ENCODE measurements at places on chromosomes 12 and 14. TPM values are rescaled to one million over a fixed set of nuclear protein-coding genes. Genes with fewer than 3 reads are reported as not detected.

DNA sequence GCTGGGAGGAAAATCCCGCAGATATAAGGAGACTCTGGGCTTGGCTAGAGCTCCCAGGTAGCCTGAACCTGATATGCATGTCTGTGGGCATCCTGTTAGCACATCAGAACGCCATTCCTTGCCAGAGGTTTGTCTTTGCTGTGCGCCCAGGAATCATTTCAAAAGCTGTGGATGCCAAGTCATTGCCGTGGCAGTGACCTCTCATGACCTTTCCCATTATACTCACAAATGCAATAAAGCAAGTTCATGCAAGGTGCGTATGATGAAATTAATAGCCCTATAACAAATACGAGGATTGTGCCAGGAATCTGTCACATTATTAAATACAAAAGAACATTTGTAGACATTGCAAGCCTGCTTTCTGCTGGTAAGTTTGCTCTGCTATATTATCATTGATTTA, 229.1 kb upstream of the PELI2 start:
- no peak for DNase-seq

DNA sequence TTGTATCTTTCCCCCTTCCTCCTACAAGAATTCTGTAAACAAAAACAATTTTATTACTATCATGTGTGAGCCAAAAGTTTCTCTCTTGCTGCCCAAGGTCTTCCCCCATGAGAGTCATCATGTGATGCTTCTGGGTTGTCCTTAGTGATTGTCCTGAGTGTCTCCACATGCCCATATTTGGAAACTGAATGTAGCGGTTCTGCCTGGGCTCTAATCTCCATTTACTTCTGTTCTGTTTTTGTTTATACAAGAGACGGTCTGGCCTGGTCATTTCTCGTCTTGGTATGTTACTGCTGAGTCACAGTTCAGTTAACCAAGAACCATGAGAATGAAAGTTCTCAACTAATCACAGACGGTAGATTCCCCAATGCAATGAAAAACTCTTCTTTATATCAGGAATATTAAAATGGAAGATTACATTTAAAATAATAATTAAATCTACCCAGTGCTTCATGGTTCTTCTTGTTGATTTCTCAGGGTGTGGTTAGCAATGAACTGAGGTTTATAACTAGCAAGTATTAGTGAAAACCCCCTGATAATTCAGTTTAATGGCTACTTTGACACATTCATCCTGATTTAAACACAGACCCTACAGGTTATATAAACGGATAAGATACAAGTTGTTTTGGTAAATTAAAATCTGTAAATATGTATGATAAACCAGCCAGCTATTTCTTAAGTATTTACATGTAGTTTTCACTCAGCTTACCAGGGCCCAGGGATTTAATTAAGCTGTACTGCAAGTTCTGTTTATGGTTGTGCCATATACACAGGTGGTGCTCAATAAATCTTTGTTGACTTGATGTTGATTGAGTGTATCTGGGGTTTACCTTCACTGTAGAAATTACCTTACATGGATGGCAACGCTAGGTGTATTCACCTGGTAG, 81.1 kb downstream of the PELI2 start:
- DNase-seq = peak; percentile 61

DNA sequence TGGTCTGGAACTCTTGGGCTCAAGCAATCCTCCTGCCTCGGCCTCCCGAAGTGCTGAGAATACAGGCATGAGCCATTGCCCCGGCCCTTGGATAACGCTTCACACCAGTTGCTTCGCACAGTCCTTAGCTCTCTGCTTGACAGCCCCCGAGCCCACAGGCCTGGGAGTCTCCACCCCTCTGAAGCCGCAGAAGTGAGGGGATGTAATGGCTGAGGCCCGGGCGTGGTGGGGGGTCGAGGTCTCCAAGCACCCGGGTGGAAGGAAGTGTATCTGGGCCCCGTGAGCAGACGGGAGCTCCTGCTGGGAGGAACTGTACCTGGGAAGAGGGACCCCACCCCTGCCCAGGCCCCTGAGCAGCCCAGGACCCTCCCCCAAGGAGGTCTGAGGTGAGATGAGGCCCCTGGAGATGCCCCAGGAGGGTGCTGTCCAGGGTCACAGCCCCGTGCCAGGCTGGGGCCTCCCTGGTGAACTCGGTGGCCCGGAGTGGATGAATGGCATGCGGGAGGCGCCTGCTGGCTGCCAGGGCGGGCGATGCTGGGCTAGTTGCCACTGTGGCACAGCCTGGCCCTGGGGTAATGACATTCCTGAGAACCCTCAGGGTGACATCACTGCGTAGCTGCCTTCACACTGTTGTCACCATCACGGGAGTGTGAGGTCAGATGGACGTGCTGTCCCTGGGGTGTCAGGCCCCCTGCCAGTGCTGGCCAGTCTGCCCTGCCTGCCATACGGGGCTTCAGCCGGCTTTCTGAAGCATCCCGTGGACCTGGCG, 48.9 kb downstream of the KIF26A start:
- no peak for DNase-seq

- DNase-seq = no peak
Measured at GRCh38 chr12:123748661-123749060, 13.4 kb upstream of the DNAH10 start.

DNA sequence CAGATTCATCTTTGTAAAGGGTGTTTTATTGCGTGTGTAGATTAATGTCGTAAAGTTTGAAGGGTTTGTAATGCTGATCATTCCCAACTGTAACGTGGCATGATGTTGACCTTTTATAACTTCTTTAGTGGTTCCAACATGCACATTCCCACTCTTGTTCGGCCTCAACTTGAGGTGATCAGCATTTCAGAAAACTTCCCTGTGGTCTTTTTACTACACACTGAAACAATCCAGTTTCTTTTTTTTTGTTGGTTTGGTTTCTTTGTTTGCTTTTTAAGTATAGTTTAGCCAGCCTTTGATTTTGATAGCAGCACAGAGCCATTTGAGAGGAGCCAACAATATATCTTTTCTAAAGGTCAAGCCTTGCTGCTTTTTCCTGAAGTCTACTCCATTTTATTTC, 22.8 kb downstream of the UTP20 start:
- DNase-seq = no peak

DNA sequence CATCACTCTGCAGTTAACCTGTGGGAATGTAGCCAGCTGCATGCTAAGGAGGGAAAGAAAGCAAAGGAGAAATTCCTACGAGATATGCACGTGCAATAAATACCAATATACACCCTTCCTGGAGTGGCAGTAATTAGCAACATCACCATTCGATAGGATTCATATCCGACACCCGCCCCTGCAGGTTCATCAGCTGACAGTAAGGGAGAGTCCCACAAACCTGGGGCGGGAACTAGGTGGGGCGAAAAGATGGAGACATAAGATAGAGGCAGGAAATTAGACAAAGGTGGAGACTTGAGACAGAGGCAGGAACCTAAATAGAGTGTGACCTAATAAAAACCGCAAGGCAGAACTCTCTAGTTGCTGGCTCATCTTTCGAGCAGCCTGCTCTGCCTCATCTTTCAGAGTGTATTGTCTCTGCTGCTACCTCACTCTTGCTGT, 51.6 kb downstream of the PLEKHG3 start:
- no peak for DNase-seq

DNA sequence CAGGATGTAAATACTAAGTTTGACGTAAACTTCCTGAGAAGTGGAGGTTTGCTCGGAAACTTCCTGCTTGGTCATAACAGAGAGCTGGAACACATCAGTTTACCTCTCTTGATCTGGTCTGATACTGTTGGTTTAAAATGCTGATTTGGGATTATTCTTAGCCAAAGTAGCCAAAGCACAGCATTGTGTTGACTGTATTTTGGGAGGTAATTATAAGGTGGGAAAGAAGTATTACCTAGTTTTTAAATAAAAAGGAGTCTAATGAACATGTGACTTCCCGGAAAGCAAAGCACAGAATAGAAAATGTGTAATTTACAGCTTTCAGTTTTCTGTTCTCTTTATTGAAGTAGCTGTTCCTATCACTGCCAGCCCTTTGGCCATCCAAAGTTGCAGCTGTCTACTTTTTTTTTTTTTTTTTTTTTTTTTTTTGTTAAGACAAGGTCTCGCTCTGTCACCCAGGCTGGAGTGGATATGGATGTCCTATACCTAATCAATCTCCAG, 52.2 kb upstream of the SRP54 start:
- DNase-seq = no peak

GRCh38 chr12:101019667-101020066, 190.4 kb downstream of the SLC5A8 start:
- DNase-seq = no peak

KRT7 gene
- 0.59 TPM for total RNA-seq

GRCh38 chr14:75479770-75480600, 42.3 kb upstream of the BATF start:
- no peak for DNase-seq

GRCh38 chr14:61561657-61562276, 133.5 kb upstream of the HIF1A start:
- peak; percentile 41 for DNase-seq

GRCh38 chr12:12185414-12185813, 81.4 kb downstream of the LRP6 start:
- no peak for DNase-seq

DNA sequence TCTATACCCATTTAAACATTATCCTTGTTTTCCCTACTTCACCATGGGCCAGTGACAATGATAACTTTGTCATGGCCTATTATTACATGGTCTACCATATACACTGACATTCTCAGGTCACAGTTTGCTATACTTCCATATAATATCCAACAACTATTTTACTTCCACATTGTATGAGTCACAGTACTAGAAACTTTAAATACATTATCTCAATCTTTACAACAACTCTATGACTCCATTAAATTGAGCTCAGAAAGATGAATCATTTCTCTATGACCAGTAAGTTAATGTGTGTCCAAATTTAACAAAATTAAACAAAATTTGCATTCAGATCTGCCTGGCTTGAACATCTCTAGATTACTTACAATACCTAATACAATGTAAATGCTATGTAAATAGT, 93.9 kb downstream of the PLEKHG7 start:
- DNase-seq = no peak

DNA sequence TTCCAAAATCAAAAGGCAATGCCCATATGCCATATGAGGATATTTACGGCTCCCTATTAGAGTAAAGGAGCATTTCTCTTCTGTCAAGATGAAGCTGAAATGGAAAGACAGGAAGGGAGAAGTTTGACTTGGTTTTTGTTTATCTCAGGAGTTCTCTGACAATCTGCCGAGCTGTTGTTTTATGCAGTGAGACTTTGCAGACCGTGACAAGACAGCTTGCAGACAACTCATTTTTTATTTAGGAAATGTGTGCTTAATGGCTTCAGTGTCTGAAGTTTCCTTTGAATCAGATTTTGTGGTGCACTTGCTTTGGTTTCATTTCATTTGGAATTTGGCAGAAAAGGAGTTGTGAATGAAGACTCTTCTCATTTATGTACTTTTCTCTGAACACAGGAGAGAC, 145.4 kb downstream of the C12orf50 start:
- no peak for DNase-seq

DNA sequence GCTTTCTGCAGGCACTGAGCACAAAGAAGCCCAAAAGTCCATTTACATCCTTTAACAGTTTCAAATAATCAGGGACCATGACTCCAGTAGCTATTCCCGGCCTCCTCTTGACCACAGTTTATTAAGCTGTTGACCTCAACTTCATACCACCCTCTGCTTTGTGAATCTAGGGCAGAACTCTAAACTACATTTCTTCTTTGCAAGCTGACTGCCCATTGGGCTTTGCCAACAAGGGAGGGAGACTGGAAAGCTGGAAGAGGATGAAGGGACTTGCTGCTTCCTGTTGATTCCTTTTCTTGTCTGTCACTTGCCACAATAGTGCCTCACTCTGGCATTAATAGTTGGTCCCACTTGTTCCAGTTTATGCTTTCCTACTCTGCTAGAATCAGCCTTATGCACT, 2.7 kb downstream of the CGRRF1 start:
- no peak for DNase-seq

GRCh38 chr14:76426161-76426696, 50.3 kb downstream of the ESRRB start:
- no peak for DNase-seq

GRCh38 chr12:89501793-89502192, 22.8 kb downstream of the GALNT4 start:
- DNase-seq = no peak

MYBPC1 gene
- total RNA-seq = 2.5 TPM

GRCh38 chr14:50800032-50800431, 30.9 kb downstream of the NIN start:
- DNase-seq = no peak

DNA sequence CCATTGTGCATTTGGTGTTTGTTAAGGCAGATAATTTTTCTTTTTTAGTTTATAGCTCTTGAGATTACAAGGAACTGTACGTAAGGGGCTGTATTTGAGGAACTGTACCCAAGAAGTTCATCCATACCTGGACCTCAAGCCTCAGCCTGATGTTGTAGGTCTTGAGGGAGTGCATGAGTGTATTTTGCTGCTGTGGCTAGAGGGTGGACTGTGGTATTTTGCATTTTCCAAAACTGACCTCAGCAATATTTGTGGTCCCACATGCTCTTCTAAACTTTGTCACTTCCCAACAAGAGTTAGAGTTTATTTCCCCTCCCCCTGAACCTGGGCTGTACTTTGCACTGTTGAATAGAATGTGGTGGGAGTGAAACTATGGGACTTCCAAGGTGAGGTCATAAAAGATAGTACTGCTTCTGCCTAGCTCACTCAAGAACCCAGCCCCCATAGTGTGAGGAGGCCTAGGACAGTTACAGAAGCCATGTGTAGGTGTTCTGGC, 42.2 kb upstream of the FBXO33 start:
- DNase-seq = no peak

GPR137C gene
- total RNA-seq = 1.2 TPM

- peak; percentile 6 for DNase-seq
Measured at GRCh38 chr14:105885561-105886320, 359.4 kb downstream of the TMEM121 start.

CMTM5 gene
- not detected for total RNA-seq

DNA sequence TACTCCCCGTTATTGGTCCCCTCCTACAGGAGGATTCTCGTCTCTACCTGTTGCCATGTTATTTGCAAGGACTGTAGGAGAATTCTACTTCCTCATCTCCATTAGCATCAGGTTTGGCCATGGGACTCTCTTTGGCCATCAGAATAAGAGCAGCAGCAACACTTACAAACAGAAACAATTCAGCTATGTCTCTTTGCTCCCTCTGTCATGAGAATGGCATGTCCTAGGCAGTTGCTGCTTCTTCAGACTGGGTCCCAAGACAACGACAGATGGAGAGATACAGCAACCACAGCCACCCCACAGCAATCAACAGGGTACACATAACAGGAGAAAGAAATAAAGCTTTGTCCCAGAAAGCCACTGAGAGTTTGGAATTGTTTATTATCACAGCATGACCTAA, 19.7 kb downstream of the SLC41A2 start:
- no peak for DNase-seq

Measured in heart right ventricle (tissue), 16 donors.